Activated CD4-positive, CD25-positive, alpha-beta regulatory T cell treated with anti-CD3 and anti-CD28 coated beads, Interleukin-2, amount 50 U/mL, for 72 hours (primary cell): ENCODE measurements at places on chromosomes 5 and 9.

- DNase-seq = no peak
Observed at GRCh38 chr5:120545951-120546350, 81.9 kb downstream of the PRR16 start.

DNA sequence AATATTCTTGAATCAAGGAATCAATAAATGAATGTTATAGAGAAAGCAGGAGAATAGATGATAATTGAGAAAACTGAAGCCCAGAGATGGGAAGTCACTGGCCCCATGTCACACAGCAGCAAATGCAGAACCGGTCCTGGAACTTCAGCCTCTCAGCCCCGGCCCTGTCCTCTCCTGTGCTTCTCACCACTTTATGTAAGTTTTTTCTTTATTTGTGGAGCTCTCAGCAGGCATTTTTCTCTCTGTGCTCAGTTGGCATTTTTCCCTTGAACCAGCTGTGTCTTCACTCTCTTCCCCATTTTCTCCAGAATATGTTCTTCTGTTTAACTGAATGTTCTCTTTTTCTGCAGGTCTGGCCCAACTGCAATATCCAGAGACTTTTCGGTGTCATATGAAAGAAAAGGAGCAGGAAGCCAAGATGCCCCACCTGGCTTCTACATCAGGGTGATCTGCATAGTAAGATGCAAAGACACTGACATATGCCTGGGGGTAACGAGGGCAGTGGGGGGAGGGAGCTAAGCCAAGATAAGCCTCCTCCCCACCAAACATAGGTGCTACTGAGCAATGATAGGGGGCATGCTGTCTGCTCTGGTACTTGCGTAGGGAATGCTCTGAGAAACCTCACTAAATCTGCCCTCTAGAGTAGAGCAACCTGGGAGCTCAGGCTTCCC is 12.8 kb upstream of the LCP2 start:
- DNase-seq = no peak

DNA sequence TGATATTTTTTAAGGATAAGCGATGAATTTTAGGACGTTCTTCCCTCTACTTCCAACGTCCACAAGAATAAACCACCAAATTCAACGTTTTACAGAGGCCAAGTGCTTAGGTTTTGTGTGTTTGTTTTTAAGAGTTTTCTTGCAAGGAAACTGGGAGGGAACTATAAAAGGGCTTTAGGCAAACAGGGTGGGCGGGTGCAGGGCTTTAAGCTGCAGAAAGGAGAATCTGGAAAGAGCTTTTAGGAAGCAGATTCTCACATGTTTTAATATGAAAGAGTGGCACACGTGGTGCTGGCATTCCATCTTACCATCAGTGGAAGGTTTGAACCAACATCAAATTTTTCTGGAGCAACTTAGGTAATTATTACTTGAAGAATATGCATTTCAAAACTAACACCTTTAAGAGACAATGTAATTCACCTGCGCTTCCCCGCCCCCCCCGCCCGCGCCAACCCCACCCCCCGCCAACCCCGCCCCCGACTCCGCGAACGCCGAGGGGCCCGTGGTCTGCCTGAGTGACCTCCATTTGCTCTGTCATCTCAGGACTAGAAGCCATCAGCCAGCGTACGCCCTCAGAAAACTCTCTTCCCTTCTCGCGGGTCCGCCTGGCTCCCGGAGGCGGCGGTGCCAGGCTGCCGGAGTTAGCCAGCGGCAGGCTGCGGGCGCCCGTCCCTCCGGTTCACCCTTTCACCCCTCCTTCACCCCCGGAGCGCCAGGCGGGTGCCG is 911 bp upstream of the PIK3R1 start:
- DNase-seq = no peak

DNA sequence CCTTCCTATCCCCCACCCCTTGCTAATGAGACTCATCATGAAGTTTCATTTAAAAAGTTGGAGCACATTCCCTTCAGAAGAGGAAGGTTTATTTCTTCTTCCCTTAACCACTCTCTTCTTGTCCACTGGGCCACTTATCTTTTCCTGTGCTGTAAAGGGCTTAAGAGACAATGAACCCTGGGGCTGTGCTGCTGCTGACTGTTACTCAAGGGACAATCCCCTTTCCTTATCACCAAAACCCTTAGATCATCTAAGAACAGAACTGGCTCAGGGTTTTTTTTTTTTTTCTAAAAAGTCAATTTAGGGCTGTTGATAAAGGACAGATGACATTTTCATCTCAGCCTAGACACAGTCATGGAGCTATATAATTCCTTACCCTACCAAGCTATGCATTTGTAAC is 29.6 kb downstream of the CAPSL start:
- DNase-seq = no peak

DNA sequence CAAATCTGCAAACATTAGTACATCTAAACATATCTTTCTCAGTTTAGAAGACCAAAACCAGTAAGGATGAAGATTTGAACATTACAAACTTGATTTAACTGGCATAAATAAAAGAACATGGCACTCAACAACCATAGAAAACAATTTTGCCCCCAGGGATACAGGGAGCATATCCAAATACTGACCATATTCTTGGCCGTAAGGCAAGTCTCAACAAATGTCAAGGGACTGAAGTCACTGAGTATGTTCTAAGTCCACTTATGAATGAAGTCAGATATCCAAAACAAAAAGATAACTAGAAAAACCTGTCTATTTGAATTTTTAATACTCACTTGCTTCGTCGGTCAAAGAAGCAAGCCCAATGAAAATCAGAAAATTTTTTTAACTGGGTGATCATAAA is 14.1 kb downstream of the FEM1C start:
- no peak for DNase-seq

- no peak for DNase-seq
Observed at GRCh38 chr5:152953788-152954483, 536.5 kb upstream of the GRIA1 start.

DNA sequence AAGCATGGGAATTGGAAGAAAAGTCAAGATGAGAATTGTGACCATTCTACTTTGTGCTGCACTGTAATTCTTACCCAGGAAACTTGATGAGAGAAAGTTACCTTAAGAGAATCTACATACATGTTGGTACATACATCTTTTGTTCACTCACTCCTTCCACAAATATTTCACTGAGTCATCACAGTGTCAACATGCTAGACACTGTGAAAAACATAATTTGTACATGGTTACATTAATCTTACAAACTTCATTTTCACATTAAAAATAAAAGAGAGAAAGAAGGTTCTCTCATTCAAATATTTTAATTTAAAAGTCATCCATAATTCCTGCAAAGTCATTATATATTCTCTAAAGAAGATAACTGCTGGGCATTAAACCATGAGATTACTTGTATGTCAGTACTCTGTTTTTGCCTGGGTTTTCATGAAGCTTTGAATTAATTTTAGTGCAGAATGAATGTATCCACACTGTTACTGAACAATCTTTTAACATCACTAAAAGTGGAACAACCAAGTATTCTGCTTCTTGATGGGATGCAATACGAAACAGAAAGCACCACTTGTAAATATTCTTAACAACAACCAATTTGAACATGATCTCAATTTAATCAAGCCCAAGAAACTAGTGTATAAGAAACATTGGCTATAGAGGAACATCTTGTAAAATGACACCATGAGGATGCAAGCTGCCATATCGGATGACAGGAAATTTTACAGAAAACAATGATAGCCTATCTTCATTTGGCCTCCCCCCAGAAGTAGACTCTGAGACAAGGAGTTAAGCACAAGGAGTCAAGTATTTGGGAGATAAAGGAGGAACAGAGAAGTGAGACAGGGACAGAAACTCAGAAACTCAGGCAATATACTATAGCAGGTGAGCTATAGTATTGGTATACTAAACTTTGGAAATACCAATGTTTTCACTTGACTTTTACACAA is 28.4 kb downstream of the ERP44 start:
- no peak for DNase-seq

- DNase-seq = no peak
Observed at GRCh38 chr9:27766073-27766835, 193.0 kb upstream of the C9orf72 start.

DNA sequence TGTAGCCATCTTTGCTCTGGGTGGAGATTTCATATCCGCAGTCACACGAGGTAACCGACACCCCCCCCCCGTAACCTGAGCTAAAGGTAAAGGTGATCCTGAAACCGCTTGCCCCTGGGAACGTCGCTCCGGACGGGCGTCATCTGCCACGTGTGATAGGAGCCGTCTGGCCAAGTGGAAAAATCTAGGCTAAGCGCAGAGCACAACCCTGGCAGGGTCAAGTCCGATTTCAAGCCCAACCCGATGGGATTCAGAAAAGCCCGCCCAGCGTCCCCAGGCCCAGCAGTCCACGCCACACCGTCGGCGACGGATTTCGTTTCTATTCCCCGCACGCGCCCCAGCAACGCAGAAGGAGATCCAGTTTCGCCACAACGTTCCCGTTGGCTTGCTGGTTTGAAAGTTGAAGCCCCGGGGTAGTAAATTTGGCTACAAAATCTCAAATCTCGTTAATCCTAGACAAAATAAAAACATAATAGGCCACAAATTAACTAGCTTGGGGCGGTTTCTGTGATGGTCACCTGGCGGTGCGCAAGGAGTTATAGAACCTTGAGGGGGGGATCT is 32.4 kb upstream of the NFIB start:
- DNase-seq = no peak

DNA sequence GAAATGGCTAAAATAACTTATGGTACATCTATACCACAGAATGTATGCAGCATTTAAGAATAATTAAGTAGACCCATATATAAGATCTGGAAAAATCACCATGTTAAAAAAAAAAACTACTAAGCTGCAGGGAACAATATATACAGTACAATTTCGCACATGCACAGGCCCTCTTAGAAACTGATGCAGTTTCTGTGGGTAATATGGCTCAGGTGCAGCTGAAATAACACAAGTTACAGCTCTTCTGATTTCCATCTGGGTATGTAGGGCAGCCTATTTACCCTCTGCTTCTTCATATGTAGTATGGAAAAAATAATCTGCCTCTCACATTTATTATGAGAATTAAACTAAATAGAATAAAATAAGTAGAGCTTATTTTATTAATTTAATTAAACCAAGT is 82.9 kb downstream of the YIPF5 start:
- DNase-seq = no peak

DNA sequence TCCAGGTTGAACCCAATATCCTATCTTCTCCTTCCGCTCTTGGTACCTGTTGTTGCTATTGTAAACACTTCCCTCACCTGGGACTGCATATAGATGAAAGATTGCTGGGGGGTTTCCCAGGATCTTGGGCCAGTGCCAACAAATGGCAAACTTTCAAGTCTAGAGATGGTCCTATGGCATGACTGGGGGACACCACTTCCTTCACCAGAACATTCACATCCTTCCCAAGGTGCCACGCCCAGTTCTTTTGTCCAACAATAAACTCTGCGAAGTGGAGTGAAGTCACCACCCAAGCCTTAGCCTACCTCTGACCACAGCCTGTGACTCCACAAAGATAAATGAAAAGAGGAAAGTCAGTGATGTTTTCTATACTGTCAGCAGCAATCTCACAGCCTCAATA is 34.4 kb downstream of the DOCK8 start:
- no peak for DNase-seq

GRCh38 chr5:123517476-123517875 is 5.5 kb downstream of the CSNK1G3 start:
- no peak for DNase-seq

- no peak for DNase-seq
Observed at GRCh38 chr5:166994226-166994625, 1297.2 kb upstream of the WWC1 start.

GRCh38 chr5:53076014-53076583 is 33.5 kb downstream of the MOCS2 start:
- DNase-seq = no peak

DNA sequence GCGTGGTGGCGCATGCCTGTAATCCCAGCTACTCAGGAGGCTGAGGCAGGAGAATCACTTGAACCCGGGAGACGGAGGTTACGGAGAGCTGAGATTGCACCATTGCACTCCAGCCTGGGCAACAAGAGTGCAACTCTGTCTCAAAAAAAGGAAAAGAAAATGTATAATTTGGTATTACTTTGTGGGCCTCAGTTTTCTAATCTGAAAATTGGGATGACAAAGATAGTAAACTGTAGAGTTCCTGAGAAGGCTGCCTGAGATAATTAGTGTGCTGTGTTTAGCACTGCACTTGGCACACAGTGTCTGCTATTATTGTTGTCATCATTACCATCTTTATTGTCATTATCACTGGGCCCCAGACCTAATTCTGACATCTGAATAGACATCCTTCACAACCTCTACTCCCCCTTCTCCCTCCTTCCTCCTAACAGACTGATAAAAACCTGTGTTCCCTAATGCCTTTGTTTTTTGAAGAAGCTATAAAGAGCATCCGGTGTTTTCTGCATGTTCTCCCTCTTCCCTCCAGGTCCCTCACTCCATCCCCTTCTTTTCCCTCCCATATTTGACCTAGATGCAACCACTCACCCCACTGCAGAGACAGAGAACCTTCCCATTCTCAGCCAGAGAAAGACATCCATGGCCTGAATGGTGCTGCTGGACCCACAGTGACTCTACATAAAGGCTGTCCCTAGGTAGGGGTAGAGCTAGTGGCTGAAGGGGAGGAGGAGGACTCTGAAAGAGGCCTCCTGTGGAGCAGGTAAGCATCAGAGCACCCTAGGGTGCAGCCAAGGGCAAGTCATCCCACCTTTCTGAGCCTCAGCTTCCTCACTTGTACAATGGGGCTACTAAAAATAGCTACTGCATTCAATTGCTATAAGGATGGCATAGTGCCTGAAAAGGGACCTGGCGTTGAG is 15.7 kb upstream of the CYSTM1 start:
- DNase-seq = no peak

DNA sequence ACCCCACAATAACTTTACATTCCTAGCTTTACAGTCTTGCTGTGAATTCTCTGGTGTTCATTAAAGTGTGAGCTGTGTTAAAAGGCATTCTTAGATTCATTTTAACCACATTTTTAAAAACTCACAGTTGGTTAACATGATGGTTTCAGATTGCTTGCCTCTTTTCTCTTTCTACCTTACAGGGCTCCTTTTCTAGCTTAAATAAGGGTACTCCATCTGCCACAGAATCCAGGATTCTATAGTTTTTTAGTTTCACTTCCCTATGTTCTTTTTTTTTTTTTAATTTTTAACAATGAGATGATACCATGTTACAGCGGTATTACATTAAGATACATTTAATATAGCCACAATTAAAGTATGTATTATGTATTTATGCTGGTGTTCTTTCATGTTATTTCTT is 3.9 kb upstream of the FBXO4 start:
- DNase-seq = no peak

GRCh38 chr5:65262649-65263059 is 219.1 kb downstream of the ADAMTS6 start:
- DNase-seq = no peak

DNA sequence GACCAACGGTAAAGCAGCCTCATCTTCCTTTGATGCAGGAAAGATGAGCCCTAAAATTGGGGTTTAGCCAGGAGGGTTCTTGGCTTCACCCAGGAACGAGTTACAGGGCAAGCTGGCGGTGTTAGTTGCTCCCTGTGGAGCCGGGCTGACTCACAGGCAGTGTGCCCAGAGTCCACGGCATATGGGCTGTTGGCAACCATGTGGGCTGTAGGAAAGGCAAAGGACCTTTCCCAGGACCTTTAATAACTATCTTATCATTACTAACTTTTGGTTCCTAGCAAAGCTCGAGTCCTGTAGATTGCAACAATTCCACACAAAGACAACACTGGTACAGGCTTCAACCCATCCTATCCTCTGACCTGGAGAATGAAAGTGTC is 29.8 kb upstream of the CLPTM1L start:
- DNase-seq = no peak
